ENCODE measurements at places on chromosomes 3 and 15. TPM values are rescaled to one million over a fixed set of nuclear protein-coding genes. Genes with fewer than 3 reads are reported as not detected.
A peak's percentile ranks its signal among the peaks of the same experiment; 100 is the strongest.

DNA sequence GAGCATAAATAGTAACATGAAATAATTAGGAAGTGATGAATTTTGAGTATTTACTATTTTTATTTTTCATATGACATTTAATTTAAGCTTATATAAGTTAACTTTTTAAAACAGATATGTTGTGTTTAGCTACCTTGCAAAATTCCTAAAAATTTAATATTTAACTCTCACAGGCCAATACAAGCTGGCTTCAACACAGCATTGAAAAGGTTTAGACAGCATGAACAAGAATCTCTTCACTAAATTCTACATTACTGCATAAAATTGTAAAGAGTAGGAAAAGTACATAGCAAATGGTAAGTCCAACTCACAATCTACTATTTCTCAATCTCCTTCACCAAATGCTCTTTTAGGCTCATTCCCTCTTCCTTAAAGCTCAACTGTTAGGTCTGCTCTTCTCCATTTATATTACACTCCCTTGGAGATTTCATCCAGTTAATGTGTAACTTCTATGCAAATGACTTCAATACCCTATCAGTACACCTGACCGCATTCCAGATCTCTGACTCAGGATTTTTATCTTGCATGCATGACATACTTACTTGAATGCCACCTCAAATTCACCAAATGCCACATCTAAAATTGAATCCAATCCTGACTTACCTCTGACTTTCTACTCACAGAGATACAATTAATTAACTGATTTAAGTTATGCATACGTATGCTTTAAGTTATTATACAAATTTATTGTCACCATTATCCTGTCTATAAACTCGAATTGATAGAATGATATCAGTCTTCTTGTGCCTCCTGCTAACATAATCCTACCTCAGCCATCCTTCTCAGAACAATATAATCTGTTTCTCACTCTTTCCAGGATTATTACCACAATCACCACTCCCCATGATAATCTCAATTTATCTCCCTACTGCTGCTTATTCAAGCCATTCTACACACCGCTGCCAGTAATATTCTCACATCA, 127.0 kb downstream of the STAG1 start:
- DNase-seq, result no peak

- DNase-seq, result no peak
Measured at GRCh38 chr3:38541806-38542205, 45.7 kb downstream of the EXOG start.

DNA sequence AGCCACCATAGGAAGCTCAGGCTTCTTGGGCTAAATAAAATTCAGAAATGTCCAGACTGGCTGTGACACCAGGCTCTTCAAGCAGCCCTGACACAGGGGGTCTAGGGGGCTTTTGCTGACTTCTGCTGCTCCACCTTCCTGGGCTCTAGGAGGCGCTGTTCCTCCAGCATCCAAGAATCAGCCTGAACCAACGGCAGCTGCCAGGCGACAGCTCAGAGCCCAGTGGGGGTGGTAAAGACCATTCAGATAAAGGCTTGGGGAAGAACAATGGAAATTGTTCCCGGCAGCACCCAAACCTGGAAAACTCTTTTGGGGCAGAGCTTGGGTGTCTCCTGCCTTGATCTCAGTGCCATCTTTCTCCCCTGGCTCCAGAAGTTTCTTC, 21.6 kb upstream of the PSTPIP1 start:
- DNase-seq, result peak; percentile 35

DNA sequence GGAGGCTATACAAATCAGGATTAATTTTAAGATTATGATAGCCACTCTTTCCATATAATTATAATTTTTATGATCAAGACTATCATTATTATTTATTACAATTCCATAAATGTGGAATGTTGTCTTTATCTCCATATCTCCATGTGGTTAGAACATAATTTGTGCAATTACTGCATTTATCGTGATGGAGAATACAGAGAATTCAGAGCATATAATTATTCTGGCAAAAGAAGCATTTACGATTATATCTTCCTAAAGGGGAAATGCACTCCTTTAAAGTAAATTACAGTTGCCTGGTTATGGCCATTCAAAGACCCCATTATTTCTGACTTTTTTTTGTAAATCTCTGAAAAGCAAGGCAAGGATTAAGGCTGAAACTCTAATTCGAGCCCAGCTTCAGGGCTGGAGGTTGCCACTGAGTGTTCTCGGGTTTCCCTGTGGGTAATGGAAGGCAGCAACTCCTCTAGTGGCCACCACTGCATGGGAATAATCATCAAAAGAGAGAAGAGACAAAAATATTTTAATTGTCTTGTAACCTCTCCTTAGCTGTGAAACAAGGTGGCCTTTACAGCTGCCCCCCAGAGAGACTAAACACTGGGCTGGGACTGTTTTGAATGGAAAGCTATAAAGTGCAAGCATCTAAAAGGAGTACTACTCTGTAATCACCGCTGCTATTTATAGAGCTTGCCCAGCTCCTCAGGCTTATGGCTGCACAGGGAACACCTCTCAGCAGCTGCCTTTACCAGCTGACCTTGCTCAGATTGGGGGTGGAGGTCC, 59.8 kb upstream of the PRTG start:
- DNase-seq, result no peak

DNA sequence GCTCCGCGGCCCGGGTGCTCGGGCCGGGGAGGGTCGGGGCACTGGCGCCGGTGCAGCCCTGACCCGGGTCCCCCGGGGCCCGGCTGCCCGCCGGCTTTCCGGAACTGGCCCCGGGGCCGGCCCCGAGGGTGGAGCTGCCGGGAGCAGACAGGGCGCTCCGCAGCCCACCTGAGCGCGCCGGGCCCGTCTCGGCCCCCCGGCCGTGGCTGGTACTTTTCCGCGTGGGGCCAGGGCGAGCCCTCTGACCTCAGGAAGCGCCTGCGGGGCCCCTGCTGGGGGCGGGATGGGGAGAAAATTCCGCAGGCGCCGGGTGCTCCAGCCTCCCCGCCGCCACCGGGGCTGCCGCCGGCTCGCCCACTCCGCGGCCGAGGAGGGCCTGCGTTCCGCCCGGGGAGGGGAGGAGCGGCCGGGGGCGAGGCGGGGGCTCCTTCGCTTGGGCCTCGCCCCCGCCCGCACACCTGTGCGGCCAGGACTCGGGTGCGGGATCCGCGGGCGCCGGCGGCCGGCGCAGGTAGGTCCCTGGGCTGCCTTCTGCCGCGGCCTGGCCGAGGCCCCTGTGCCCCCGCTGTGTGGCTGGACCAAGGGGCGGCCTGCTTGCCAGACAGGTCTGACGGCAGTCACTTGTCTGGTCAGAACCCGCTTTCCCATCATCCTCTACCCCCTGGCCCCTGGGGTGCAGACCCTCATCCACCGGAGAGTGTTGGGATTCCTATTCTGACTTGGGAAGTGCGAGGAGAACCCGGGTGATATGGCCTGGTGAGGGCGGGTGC, 3.5 kb downstream of the FURIN start:
- DNase-seq, result peak; percentile 40

DNA sequence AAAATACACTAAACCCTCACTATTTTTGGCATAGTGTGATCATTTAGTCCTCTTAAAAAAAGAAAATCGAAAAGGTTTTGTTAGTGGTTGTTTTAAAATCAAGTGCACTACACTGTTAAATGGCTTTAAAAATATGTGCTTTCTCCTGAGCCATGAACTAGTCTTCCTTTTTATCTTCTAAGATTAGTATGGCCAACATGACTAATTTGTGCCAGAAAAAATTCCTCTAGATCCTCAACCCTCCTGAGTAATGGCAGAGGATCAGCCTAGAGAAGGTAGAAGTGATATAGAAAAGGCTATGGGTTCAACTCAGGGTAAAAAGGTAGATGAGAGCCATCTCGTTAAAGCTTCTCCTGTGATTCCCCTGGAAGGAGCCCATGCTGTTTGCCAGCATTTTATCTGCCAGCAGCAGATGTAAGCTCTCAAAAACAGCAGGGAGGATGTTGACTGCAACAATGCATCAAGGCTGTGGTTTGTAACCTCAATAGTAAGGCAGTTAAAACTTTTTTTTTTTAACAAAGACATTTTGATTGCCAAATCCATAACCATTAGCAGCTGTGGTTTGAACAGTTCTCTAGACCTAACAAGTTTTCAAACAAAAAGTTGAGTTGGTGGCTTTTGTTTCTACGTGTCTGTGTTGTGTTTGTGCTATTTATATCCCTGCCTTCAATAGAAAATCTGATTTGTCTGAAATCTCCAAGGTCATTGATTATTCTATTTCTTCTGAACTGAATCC, 30.2 kb upstream of the ZNF609 start:
- peak; percentile 35 for DNase-seq

DNA sequence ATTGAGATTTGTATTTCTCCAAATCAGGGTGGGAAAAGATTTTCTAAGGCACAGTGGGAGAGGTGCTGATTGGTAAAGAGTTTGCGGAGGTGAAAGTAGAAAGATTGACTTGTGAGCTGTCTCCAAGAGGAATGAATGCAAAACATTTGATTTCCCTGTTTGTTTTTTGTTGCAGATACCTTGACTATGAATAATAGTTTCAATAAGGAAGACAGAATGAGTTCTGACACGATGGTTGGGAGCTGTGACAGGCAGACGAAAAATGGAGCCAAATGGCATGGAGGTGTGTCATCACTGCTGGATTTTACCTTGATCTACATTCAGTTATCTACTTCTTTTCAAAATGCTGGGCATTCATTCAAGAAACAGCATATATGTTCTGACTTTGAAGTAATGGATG, 145.1 kb downstream of the NFKBIZ start:
- peak; percentile 25 for DNase-seq

GRCh38 chr15:86620641-86621349, 541.1 kb downstream of the AGBL1 start:
- DNase-seq, result no peak

- DNase-seq, result no peak
Measured at GRCh38 chr3:160481856-160482255, 32.3 kb upstream of the TRIM59 start.

DNA sequence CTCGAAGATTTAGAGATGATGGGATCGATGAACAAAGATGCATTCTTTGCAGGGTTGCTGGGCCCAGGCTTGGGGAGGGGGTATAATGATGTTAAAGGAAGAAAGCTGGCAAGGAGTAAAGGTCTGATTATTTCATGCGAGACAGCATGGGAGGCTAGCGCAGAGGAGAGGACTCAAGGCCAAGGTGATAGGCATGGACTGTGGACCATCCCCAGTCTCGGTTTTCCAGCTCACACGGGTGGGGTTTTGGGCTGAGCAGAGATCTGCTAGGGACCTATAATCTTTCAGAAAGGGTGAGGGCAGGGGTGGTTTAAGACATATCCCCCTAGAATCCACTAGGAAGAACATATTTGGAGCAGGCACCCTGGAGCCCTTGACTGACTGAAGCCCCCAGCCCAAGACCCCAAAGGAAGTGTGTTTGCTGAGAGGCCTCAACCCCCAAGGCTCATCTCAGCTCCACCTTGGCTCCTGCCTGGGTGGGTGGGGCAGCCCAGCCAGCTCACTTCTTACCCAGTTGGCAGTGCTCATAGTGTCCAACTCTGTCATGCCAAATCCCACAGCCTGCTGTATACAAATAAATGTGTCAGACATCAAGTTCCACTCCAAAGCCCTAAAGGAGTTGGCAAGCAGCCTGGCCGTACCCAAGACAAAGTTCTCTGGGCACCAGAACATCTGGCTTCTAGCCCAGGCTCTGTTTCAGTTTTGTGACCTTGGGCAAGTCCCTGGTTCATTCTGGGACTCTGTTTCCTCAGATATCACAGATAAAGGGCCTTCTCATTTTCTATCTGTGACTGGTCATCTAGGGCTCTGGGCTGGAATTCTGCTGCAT, 17.9 kb downstream of the ACSBG1 start:
- peak; percentile 99 for DNase-seq

- DNase-seq, result peak; percentile 86
Measured at GRCh38 chr3:146503461-146504202, 34.3 kb upstream of the PLSCR2 start.

DNA sequence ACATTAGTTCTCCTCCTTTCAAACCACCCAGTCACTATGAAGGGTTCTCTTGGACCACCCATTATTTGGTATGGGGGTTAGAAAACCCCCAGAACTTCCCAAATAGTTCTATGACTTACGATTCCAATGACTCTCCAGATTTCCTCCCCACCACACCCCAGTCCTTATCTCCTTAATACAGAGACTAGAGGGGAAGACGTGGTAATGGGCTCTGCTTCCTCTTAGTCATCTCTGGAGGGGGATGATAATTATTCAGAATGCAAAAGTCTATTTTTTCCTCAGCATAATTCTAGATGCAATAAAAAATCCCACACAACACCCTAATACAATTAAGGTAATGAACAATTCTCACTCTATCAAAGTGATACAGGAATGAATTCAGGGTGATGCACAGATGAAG, 48.9 kb upstream of the CFAP161 start:
- DNase-seq, result no peak

- DNase-seq, result no peak
Measured at GRCh38 chr15:66128116-66128680, 125.4 kb downstream of the MEGF11 start.

DNA sequence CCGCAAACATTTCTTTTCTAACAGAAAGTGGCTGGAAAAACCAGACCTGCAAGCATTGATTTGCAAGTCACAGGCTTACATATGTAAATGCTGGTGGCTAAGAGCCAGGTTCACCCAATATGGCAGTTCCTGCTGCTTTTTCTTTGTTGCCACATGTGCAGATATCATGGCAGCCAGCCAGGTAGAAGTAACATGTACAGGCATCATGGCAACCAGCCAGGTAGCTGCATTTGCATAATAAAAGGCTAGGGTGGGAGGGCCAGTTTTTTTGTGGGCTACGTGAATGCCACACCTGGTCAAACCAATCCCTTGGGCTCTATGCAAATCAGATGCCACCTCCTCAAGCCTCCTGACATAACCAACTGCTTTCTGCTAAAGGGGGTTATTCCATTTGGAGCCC, 2.8 kb upstream of the SMCO1 start:
- DNase-seq, result peak; percentile 74

GRCh38 chr3:150394606-150395005, 13.5 kb upstream of the TSC22D2 start:
- DNase-seq, result no peak

GOLGA6D gene
- not detected for total RNA-seq

LRRC31 gene
- not detected for total RNA-seq

ATP13A4 gene
- total RNA-seq, result not detected

ABI3BP gene
- 3.1 TPM for total RNA-seq

P2RY1 gene
- total RNA-seq, result 0.28 TPM

GALNT15 gene
- 10.2 TPM for total RNA-seq

RBP2 gene
- total RNA-seq, result not detected

NR1D2 gene
- 21.9 TPM for total RNA-seq

CISH gene
- 0.59 TPM for total RNA-seq

CLEC3B gene
- total RNA-seq, result not detected

HAPLN3 gene
- 5.0 TPM for total RNA-seq

CELF6 gene
- total RNA-seq, result 0.26 TPM

COL6A6 gene
- not detected for total RNA-seq

GPR176 gene
- 1.8 TPM for total RNA-seq
